Natural killer cell (primary cell): ENCODE measurements at places on chromosomes 7 and 10. TPM values are rescaled to one million over a fixed set of nuclear protein-coding genes. Genes with fewer than 3 reads are reported as not detected.

GRCh38 chr10:18378766-18379165, 238.5 kb downstream of the CACNB2 start:
- DNase-seq: no peak

DNA sequence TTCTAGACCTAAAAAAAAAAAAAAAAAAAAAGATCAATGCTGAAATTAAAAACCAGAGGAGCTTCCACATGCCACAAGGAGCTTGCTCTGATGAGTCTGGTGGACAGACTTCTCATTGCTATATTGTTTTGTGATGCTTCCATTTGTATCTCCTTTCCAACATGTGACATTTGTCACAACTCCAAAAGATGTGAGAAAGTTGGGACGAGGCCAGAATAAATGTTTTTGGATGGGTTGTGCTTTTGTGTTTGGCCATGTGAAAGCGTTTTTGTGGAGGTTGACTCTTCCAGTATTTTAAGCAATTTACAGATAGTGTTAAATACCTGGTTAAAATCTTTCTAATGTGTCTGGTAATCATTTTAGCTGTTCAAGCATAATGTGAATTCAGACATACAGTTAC, 280.1 kb downstream of the SKAP2 start:
- no peak for DNase-seq

The FGFR2 gene
- total RNA-seq: 0.72 TPM

The RPA3 gene
- total RNA-seq: 22.6 TPM

The GIMAP7 gene
- total RNA-seq: 100 TPM

The GBX1 gene
- not detected for total RNA-seq

The DHTKD1 gene
- 14.8 TPM for total RNA-seq
